AG04450 (cell line): ENCODE measurements at places on chromosomes 7 and 10. TPM values are rescaled to one million over a fixed set of nuclear protein-coding genes. Genes with fewer than 3 reads are reported as not detected.

DNA sequence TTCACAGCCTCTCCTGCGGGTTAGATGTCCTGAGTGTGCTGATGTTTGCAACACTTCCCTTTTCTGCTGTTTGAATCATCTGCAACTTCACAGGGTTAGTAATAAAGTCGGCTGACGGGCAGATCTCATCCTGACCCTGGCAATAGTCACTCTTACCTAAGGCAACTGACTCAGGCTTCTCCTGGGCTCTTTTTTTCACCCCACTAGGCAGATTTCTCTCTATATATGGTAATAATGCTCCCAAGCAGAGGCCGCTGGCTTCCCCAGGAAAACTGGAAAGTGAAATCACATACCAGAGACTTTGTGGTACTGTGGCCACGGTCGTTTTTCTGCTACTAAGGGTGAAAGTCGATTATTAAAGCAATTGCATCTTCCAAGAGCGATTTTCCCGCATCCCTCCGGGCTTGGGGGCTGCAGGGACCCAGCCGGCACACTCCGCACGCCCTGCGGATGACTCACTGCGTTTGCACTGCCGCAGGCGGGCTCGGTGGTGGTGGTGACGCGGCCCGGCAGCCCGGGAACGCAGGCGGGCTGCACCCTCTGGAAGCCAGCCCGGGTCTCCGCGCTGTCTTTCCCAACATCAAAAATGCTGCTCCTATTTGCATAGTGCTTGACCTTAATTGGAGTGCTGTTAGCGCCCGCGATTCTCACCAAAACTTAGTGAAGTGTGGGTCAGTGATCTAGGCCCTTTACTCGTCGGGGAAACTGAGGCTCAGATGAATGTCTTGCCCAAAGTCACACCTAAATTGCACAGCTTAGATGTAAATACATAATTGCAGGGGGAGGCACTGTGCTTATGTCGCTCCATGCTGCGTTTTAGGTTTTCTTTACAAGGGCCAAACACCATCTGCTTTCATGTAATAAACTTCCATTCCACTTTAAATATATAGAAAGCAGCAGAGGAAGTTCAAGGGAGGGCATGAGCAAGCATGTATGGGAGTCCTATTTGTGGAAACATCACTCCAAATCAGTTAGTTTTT lies 47.6 kb upstream of the ITGB1 start:
- peak; percentile 92 for DNase-seq

- DNase-seq: no peak
Observed at GRCh38 chr7:65304175-65304574, 69.5 kb upstream of the ZNF92 start.

The ACBD7 gene
- 0.58 and 0.67 TPM in 2 replicates for polyA plus RNA-seq

DNA sequence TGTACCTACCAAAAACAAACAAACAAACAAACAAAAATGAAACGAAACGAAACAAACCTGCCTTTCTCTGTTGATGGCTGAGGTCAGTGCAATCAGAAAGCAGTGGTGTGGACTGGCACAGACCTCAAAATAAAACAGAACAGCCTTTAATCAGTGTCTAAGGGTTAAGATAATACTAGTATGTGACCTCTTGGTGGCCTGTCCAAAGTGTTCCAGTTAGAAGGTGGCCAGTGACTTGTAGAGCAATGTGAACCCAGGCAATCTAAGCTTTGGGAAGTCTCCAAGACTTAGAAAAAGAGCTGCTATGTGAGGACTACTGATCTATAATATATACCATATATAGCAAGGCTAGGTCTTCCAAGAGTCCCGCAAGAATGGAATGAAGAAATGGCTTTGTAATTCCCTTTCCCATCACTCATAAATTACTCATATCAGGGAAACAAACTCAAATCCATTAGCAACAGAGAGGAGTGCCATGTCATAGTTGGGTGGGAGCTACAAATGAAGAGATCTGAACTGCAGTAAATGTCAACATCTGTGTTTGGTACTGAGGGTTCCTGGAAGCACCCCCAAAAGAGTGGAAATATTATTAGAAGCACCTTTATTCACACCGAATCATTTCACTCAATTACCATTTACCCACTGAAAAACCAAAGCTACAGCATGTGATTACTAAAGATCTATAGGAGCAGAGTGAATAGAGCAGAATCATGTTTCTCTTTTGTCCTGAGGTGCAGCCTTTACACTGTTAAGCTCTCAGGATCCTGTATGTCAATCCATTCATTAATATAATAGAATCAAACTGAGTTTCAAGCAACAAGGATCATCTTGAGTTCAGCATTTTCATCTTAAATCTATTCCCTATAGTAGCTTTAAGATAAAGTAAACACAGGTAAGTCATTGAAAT lies 28.0 kb downstream of the ABLIM1 start:
- DNase-seq: no peak
